Suppressor macrophage (primary cell): ENCODE measurements at places on chromosomes 1 and 21.

- DNase-seq, result no peak
These were observed 353.5 kb upstream of the B3GALT2 start for GRCh38 chr1:193539731-193540459.

- no peak for DNase-seq
These were observed 10.4 kb downstream of the MPZ start for GRCh38 chr1:161299347-161299746.

- DNase-seq, result no peak
These were observed 53.6 kb downstream of the ADCY10 start for GRCh38 chr1:167860231-167860923.

GRCh38 chr1:41939194-41939593, 20.5 kb upstream of the HIVEP3 start:
- DNase-seq, result no peak

DNA sequence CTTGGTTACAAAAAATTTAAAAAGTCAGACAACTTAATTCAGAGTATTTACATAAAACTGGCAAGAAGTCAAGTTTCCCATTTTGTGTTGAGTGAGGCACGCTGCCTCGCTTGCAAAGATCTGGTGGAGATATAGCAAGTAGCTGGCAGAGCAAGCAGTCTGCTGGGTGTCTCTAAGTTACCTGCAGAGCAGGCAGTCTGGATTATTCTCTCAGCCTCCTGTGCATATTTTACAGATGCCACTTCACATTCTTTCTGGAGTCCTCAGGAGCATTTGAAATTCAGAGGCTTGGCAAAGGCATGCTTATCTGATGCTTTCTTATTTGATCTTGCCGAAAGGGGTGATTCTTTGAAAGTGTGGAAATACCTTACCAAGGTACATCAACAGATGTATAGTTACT, 640.4 kb upstream of the ADGRL4 start:
- no peak for DNase-seq
